Activated T-cell treated with anti-CD3 and anti-CD28 coated beads, Interleukin-2, amount 50 U/mL, for 48 hours (primary cell): ENCODE measurements at places on chromosomes 7 and 10.
A peak's percentile ranks its signal among the peaks of the same experiment; 100 is the strongest.

DNA sequence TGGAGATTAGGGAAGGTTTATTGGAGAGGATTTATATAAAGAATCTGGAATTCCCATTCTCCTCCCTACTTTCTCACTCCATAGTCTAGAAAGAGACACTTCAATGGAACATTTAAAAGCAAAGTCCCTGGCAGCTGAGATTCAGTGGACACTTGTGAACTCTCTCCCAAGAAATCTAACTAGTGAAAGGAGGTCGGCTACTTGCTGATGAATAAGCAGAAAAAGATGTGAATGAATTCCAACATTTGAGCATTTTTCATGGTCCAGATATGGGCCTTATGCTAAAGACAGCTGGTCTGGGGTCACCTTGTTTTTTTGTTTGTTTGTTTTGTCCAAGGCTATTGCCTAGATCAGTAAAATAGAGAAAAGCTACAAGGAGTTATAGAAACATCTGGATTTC is 141.1 kb upstream of the LRRTM3 start:
- no peak for DNase-seq

DNA sequence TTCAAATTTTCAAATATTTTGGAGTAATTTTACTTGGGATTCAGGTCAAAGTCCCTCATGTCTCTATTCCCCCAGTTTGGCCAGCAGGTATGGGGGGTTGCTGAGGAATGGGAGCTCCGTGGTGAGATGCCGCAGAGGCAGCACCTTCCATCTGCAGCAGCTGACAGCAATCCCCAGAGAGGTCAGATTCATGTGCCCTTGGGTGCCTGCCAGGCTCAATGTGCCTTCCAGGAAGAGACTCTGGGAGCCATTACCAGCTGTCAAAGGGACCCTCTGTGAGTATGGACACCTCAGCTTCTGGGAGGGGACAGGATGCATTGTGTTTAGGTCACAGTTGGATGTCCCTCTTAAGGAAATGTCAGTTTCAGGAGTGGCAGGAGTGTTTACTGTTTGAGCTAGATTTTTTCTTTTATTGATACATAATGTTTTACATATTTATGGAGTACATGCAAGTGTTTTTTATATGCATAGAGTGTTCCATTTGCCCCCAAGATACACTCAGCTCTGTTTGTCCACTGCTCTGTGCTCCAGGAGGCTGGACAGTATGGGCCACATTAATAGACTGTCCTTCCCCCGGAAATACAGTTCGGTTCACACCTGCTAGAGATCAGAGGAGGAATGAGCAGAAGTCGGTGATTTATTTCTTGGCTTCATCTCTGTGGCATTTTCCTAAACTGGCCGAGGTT is 75.3 kb upstream of the GRB10 start:
- no peak for DNase-seq

GRCh38 chr7:158567153-158567603 is 20.4 kb downstream of the PTPRN2 start:
- no peak for DNase-seq

- DNase-seq = peak; percentile 69
Observed at GRCh38 chr10:63103971-63104409, 29.1 kb upstream of the NRBF2 start.

- no peak for DNase-seq
Observed at GRCh38 chr10:20598590-20598989, 298.5 kb downstream of the NEBL start.

DNA sequence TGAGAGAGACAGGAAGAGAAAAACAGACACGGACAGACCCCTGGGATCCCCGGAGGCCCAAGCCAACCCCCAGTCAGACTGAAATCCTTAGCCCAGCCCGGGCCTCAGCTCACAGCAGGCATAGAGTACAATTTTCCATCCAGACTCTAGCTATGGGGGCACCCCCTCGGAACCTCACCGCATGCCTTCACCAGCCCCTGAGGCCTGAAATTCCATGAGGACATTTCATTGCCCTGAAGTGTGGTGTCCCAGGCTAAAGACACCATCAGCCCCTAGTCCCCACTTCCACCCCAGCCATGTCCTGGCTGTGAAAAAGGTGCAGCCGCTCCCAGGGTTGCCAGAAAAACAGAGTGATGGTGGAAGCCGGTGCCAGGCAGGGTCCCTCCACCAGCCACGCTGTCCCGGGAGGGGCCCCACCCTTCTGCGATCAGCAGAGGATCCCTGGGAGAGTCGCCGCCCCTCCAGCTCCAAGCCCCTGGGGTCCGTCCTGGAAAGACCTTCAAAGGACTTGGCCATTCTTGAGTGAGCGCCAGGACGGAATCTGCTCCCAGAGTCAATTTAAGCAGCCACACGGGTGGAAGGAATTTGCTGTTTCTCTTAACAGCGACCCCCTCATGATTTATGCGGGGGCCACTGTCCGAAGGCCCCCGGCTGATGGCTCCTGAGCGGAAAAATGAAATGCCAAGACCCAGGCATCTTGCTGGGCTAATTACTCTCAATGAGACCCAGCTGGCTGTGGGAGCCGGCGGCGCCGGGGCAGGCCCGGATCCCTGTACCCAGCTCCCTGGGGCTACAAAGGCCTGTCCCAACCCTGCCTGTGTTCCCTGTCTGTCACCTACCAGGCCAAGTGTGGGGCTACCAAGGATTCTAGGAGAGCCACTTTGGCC is 23.2 kb downstream of the MYL10 start:
- DNase-seq = no peak

DNA sequence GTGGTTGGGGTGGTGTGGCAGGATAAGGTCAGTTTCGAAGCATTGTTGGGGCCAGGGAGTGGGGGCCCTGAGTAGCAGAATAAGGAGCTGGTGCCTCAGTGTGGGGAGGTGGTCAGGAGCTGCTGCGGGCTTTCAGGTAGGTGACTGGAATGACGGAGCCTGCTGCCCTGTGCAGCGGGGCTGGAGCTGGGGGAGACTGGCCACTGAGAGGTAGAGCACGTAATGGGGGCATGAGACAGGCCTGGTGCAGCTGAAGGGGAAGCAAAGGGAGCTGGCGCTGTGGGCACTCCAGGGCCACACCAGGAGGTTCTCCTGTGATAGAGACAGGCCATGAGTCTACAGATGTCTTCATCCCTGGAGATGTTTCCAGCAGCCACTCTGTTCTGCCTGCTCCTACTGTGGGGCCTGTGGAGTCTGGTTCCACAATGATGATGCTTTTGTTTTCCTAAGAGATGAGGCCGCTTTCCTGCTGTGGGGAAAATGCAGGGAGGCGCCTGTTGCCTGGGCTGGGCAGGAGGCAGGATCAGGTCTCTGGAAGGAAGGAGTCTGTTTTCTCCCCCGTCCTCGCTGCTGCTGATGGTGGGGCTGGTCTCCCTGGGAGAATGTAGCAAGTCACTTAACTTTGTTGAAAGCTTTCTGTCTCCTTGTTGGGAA is 31.1 kb downstream of the NUB1 start:
- DNase-seq = no peak

DNA sequence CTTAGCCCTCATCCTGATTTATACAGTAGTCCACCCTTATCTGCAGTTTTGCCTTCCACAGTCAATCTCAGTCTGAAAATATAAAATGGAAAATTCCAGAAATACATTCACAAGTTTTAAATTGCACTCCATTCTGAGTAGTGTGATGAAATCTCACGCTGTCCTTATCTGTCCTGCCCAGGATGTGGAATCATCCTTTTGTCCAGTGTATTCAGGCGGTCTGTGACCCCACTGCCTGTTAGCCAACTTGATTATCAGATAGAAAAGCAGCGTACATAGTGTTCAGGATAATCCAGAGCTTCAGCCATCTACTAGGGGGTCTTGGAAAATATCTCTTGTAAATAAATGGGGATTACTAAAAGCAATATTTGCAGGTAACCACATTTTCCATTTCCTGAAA is 146.3 kb downstream of the MALRD1 start:
- no peak for DNase-seq

DNA sequence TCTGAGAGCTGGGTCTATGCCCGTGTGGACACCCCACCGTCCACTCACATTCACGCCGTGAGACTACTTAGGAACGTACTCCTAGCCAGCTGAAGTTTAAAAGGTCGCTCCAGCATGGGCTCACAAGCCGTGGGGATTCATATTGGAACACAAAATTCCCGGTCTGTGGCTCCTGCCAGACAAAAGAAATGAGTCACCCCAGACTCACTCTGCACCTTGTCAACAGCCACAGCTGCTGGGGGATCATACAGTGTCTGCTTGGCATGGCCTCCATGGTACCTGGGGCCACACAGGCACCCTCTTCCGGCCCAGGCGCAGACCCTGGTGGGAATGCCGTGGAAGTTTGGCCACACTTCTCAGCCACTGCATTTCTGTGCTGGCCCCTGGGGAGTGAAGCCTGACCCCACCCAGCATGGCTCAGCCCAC is 228.4 kb downstream of the DNAJB6 start:
- no peak for DNase-seq

DNA sequence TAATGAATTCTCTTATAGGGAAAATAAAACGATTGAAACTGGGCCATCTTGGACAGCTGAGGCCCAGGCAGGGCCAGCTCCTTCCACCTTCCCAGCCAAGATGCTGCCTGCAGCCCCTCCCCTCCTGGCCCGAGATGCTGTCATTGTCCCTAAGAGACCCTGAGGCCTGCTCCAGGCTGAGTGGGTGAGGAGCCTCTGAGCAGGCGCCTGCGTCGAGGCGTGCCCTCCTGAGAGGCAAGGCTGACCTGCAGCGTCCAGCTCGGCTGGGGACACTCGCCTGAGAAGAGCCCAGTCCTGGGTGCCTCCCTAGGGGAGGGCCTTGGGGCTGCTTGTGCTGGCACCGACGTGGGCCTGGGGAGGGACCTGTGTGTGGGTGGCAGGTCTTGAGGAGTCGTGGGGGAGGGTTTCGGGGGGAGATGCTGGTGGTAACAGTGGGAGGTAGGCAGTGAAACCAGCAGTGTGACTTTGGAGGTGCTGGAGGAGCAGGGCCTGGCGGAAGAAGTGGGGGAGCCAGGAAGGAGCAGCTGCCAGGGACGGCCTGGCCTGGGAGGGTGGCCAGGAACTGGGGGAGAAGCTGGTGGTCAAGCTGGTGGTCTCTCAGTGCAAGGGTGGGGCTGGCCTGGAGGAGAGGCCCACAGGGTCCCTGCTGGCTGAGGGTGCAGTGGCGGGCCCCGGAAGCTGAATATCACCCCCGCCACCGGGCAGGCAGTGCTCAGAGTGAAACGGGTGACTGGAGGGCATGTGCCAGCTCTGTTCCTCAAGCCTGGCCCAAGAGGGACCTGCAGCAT is 7.9 kb downstream of the GPR146 start:
- no peak for DNase-seq

DNA sequence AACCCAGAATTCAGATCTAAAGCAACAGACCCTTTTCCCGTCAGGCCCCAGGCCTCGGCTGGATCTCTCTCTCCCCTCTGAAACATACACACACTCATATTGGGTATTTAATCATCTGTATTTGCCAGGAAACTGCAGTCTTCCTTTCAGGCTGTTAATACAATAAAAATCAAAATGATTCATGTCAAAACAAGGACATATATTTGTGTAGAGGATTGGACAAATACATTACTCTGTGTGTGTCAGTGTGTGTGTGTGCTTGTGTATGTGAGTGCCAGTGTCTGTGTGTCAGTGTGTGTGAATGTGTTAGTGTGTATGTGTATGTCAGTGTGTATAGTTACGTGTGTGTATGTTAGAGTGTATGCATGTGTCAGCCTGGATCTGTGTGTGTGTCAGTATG is 90.8 kb downstream of the JCAD start:
- DNase-seq = no peak

DNA sequence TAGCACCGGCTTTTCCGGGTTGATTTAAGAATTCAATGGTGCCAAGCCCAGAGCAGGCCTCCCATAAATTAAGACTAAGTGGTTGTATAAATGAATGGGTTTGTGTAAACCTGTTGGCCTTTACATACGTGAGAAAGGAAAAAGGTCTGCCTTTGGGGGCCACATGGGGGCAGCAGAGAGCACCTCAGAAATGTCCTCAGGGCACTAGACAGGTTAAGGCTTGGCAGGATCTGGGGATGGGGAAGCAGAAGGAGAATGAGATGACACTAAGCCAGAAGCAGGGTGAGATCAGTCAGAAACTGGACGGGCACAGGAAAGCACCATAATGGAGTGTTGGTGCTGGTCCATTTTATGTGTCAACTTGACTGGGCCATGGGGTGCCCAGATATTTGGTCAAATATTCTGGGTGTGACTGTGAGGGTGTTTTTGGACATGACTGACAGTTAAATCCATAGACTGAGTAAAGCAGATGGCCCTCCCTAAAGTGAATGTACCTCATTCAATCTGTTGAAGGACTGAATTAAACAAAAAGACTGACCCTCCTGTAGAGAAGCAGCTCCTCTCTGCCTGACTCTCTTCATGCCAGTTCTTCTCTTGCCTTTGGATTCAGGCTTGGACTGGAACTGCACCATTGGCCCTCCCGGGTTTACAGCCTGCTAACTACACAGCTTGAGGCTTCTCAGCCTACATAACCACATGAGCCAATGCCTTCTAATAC is 58.9 kb downstream of the FRMPD2 start:
- DNase-seq = peak; percentile 70

- no peak for DNase-seq
Observed at GRCh38 chr10:86556532-86556931, 34.9 kb upstream of the WAPL start.

DNA sequence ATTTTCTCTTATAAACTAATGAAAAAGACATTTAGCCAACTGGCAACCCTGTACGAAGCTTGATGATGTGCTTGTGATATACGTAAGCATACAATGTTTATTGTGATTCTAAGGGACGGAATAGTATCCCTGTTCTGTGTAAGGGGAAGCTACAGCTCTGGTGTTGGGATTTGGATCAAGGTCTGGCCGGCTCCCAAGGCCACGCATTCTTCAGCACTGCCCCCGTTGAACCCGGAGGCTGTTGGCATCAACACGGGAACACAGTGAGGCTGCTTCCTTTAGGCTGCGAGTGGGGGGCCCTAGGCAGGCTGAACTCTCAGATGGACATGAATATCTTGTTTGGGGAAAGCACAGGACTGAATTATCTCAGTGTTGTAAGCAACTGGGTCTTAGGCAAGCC is 180.6 kb downstream of the CAMK1D start:
- no peak for DNase-seq

GRCh38 chr7:33909318-33909717 is 4.0 kb downstream of the BMPER start:
- no peak for DNase-seq

DNA sequence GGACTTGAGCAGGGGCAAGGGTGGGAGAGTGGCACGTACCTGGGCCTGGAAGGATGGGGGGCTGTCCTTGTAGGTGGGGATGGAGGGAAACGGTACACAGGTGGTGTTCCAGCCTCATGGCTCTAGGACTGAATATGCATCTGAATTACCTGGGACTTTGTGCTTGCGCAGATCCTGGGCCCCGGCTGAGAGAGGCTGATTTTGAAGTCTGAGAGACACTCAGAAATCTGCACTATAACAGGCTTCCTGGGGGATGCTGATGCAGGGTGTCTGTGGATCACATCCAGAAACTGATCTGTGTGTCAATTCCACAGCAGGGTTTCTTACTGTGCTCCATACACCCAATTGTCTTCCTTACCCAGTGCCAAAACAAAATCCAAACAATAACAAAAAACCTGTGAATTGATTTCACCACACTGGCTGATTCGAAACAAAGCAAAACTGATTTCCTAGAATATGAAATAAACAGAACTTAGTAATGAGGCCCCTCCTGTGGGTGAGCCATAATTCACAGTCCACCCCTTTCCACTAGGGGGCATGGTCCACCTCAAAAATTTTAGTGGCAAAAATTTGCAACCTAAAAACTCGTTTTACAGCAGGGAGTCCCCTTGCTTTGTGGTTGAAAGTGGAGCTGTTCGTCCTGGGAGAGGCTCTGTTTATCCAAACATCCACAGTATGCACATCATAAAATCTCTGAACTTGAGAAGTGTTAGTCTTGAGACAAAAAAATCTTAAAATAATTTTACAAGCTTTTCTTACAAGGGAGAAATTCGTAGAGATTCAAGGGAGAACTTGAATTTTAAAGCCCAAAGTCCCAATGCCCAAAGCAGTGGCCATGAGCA is 32.0 kb upstream of the PLEKHA1 start:
- DNase-seq = peak; percentile 67
